ENCODE measurements at places on chromosomes 1 and 21.

DNA sequence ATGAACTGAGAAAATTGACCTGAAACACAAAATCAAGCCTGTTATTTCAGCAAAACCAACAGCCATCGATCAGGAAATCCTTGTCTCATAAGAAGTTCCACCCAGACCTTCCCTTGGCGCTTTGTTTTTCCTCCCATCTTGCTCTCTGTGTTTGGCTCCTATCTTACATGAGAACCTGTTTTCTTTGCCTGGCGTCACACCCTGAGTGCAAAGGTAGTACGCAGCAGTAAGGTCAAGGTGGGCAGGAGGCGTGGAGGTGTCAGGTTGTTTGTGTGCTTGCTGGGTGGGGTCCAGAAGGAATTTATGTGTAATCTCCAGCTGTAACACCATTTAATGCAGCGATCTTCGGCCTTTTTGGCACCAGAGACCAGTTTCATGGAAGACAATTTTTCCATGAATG, 50.5 kb downstream of the C1orf21 start:
- DNase-seq: no peak

GRCh38 chr21:28936036-28936435, 56.6 kb downstream of the LTN1 start:
- DNase-seq: no peak

- no peak for DNase-seq
Measured at GRCh38 chr1:175050992-175051391, 16.6 kb upstream of the TNN start.

DNA sequence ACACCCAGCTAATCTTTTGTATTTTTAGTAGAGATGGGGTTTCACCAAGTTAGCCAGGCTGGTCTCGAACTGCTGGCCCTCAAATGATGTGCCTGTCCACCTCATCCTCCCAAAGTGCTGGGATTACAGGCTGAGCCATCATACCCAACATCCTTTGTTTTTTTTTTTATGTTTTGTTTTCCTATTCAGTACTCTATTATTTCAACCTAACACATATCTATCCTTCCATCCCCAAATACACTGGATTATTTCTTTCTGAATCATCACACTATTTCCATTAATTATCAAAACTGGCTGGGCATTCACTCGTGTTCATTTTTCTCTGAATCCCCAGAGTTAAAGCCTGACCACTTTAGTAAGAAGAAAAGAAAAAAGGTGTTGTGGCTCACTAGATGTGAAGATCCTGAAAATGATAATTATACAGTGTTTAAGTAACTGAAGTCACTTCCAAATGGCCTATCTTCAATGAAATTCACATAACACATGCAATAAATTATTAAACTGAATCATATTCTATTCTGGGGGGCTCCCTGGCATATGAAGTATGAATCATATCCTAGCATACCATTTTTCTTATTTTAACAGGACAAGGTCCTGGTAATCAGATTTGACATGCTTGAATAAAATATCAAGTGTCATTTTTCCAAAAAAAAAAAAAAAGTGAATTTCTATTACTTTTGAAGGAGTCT, 1754.2 kb downstream of the BRINP3 start:
- DNase-seq: no peak

- DNase-seq: no peak
Measured at GRCh38 chr1:34796990-34797389, 4.2 kb downstream of the GJA4 start.

DNA sequence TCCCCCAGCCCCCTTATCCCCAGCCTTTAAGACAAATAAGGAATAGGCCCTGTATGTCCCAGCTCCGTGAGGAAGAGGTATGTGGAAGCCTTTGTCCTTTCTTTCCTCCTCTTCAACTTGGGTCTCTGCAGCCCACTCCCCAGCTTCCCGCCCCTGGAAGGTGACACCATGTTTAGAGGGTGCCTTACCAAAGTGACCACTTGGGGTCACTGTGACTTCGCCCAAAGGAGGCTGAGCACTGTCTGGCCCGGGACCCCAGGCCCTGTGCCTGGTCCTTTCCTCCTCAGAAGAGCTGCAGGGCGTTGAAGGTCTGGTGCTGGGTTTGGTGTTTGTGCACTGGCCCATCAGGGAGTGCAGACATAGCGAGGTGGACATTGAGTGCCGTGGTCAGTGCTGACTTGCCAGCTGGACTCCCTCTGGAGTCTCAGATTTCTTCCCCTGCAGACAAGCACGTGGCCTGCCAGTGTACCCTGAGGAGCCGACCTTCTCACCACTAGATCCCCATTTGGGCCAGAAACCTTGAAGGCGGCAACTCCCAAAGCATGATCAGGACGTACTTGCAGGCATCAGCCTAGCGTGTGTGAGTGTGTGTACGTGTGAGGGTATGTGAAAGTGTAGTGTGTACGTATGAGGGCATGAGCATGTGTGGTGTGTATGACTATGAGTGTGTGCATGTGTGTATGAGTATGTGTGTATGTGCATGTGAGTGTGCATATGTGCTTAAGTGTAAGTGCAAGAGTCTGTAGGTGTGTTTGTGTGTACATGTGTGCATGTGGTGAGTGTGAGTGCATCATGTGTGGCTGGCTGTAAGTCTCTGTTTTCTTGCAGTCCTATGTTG, 181.4 kb upstream of the KIAA0040 start:
- DNase-seq: peak; percentile 21

DNA sequence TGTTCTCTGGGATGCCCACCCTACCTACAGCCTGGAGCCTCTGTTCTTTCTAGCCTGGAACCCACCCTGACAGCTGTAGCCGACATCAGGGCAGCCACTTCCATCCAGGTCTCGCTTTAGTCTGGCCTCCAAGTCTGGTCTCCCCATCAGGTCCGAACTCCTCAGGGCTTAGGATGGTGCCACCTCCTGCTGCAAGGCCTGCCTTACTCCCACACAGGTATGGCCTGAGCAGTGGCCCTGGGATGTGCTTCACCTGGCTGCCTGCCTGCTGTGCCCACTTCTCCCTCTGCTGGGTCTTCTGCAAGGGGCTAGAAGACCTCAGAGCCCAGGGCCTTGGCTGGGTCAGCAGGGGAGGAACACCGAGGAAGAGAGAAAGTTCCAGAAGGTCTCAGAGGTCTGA, 35.7 kb upstream of the MAGOH start:
- no peak for DNase-seq

DNA sequence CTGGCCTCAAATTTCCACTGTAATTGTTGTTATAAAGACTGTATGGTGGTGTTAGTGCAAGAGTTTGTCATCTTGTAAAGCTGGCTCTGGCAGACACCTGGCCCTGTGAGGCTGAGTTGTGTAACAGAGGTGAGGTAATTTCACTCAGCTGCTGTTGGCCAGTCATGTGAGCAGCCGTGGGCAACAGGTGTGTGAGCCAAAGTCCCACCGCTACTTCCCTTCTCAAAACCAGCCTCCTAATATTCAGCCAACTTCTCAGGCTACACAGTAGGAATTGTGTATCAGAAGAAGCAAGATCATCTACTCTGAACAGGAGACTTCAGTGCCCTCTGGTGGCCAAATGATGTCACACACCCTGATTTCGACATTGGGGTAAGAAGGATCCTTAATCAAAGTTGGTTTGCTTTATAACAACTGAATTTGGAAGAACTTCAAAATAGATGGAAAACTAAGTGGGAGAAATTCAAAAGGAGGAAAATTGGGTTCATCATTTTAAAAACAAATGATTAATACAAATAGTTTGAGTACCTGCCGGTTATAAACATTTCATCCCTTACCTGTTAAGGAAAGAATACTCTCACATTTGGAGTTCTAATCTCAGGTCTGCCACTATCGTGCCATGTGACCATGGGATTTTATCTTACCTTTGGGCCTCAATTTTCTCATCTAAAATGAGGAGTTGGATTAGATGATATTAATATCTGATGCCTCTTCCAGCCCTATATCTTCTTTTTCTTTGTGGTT, 2.6 kb upstream of the CREG1 start:
- DNase-seq: peak; percentile 70

GRCh38 chr1:87263785-87264184, 64.9 kb upstream of the LMO4 start:
- DNase-seq: no peak

GRCh38 chr1:61518670-61519400, 206.1 kb downstream of the TM2D1 start:
- no peak for DNase-seq

DNA sequence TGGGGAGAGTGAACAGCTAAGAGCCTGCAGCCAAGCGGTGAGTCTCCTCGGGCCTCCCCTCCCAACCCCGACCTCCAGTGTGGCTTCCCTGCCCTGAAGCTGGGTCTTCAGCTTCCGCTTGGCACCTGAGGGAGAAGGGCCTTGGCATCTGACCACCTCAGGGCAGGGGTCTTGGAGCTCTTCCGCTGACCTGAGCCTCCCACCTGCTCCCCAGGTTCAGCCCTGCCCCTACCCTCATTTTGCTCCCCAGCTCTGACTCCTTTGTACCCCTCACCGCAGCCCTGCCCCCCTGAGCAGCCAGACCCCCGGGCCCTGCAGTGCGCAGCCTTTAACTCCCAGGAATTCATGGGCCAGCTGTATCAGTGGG, 4.9 kb downstream of the ADAMTSL4 start:
- DNase-seq: no peak

All from kidney capillary endothelial cell (primary cell).